Kidney epithelial cell (primary cell): ENCODE measurements at places on chromosomes 11 and 22. TPM values are rescaled to one million over a fixed set of nuclear protein-coding genes. Genes with fewer than 3 reads are reported as not detected.

Gene POU2AF1
- total RNA-seq, result not detected in 2 replicates

DNA sequence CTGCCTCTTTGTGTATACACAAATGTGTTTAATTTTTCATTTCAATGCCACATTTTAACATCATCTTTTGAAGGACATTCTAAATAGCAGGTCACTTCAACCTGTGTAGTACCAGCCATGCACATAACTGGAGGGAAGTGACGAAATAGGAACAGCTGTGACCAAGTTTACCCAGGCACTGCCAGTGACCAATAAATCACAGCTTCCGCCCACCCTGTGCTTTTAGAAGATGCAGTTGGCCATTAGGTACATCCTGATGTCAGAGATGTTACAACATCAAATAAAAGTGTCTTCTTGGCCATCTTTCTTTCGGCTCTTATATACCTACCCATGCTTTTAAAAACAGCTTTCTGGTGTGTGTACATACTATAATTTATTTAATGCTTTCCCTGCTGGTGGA lies 7.8 kb downstream of the LDLRAD3 start:
- DNase-seq, result no peak

- DNase-seq, result no peak
Measured at GRCh38 chr22:22691716-22692701, 47.6 kb downstream of the GGTLC2 start.

DNA sequence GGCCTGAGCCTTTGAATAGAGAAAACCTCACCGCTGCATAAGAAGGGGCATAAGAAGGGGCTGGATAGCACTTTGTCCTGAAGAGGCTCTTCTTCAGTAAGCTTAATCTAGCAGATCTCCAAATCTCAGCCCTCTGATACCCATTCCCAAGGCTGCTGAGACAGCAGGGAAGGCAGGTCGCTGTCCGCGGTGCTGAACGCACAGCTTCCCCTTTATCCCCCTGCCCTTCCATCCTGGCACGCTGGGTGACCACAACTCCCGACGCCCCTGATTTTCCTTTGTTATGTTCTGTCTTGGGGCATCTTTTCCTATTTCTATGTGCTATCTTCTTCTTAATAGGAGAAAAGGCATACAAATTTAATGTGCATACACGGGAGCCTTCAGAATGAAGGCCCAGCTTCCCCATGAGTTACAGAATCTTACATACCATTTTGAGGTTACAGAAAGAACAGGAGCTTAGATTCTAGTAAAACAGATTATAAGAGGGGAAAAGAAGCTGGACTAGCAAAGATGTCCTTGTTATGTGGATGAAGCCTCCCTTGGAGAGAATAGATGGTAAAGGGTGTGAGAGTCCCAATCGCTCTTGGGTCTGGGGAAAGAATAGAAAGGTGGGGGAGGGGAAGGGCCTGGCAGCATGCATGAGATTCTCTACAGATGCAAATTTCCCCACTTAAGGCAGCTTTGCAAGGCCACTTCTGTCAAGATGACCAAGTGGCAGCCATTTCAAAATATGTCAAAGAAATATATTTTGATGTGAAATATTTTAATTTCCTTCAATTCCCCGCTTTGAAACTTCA lies 5.7 kb upstream of the SULT4A1 start:
- peak; percentile 18 for DNase-seq

DNA sequence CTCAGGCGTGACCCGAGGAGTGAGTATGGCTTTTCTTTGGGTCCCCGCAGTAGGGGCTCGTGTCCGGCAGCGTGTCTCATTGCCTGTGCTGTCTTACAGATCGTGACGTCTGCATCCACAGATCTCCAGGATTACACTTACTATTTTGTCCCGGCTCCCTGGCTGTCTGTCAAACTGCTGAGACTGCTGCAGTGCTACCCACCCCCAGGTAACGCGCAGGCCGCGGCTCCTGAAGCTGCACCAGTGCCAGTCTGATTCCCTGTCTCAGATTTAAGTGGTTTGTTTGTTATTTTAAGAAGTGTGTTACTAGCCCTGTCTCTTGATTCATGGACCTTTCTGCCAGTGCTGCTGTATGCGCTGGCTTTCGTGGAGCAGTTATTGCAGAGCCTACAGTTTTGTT lies 52.0 kb downstream of the MUC6 start:
- DNase-seq, result no peak

Gene EP300
- 37.4 and 58.2 TPM in 2 replicates for total RNA-seq

GRCh38 chr11:123473941-123474677 lies 44.0 kb downstream of the GRAMD1B start:
- no peak for DNase-seq

Gene HBG1
- total RNA-seq, result not detected in 2 replicates

DNA sequence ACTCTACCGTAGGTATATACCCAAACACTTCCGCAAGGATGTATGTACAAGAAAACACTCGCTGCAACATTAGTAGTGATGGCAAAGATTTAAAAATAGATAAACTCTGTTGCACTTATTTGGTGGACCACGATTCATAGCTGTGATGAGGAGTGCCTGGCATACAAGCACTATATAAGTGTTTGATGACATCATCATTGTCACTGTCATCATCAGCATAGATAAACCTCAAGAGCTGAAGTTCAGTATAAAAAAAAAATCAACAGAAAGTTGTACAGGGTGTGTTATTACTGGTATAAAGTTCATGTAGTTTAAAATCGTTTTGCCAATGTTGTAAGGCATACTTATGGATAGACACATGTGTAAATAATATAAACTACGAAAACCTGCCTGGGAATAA lies 24.0 kb upstream of the NUP50 start:
- no peak for DNase-seq

DNA sequence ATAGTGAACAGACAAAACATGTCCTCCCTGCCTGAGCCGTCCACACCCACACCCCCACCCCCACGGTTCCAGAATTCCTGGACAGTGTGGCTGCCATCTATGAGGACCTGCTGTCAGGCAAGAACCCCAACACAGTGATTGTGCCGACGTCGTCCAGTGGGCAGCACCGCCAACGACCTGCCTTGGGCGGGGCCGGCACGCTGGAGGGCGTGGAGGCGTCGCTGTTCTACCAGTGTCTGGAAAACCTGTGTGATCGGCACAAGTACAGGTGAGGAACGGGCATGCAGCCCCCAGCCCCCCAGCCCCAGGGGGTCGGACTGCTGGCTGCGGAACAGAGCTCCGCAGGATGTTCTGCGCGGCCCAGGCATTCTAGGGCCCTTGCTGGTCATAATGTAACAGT lies 19.7 kb downstream of the ARFGAP2 start:
- no peak for DNase-seq

GRCh38 chr11:43067681-43068080 lies 244.1 kb upstream of the API5 start:
- no peak for DNase-seq

Gene IRF7
- total RNA-seq, result 60.2 and 78.7 TPM in 2 replicates

DNA sequence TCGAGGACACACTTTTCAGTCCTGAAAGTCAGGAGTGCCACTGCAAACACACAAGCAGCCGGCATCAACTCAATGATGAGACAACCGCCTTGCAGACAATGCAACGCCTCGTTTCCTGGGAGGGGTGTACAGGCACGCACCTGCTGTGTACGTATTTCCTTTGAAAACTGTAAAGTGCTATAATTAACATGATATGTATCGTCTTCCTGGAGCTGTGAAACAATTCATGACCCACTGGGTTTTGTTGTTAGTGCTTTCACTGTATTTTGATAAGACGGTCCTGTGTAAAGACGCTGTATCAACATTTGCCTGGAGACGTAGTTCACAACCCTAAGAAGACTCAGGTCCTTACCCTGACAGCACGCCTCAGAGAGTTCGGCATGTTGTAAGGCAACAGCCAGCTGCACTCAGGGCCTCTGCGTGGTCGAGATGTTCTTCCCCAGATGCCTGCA lies 105.7 kb upstream of the ANO1 start:
- no peak for DNase-seq

Gene NELL1
- 0.14 and 0.17 TPM in 2 replicates for total RNA-seq

DNA sequence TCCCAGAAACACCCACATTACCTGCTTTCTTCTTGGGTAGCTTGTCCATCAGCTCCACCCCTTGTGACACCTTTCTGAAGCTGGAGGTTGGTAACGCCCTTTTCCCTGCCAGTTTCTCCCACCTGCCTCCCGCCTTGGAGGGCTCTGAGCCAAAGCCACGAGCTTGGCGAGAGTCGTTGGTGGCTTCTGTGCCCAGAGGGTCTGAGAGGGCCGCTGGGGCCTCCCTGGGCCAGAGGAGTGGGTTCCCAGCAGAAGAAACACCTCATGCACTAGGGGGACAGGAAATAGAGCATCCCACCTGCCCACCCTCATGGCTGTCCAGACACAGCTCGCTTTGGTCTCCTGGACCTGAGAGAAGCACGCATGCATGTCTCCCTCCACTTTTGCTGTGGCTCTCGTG lies 37.9 kb downstream of the B3GAT1 start:
- no peak for DNase-seq

Gene ALDH3B2
- 0.07 and 0.13 TPM in 2 replicates for total RNA-seq

- DNase-seq, result no peak
Measured at GRCh38 chr11:12215181-12215593, 104.8 kb downstream of the MICAL2 start.

Gene THY1
- 5.4 and 9.7 TPM in 2 replicates for total RNA-seq

GRCh38 chr22:40498420-40499208 lies 128.2 kb downstream of the SGSM3 start:
- peak; percentile 94 for DNase-seq

Gene SLC17A6
- total RNA-seq, result not detected in 2 replicates

- DNase-seq, result no peak
Measured at GRCh38 chr22:29062286-29062821, 723 bp upstream of the C22orf31 start.

Gene C11orf87
- total RNA-seq, result not detected in 2 replicates

Gene MMP7
- 312 and 333 TPM in 2 replicates for total RNA-seq

DNA sequence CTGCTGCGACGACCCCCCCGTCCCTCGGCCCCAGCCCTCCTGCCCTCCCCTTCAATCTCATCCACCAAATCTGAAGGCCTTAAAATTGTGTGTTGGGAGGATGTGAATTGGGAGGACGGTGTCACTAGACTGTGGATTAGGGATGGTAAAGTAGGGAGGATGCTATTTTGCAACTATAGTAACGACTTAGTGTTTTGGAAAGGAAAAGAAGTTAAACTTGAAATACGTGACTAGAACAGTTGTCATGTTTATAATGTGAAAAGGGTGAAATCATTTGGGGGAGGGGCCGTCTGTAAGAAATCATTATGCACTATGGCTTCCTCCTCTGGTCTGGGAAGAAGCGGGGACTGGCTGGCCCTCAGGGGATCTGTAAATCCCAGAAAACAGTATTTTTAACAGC lies 43.4 kb upstream of the NNMT start:
- no peak for DNase-seq

DNA sequence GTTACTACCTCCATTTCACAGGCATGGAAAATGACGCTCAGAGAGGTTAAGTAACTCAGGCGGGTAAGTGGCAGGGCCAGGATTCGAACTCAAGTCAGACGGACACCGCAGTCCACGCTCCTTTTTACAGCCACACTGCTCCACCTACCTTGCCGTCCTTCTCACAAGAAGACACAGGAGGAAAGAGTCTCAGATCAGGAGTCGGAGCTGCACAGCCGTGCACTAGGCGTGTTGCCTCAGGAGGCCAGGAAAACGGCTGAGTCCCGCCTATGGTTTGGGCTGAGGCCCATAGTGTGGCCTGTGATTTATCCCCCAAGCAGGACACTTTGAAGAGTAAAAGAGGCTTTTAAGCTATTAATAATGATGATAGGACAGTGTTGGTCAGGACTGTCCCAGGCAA lies 44.7 kb upstream of the CD5 start:
- DNase-seq, result no peak

GRCh38 chr22:28441720-28442263 lies 237.8 kb downstream of the TTC28 start:
- DNase-seq, result no peak

Gene OR51B2
- not detected in 2 replicates for total RNA-seq

GRCh38 chr11:69035150-69035945 lies 13.4 kb upstream of the TPCN2 start:
- DNase-seq, result no peak

Gene NAALAD2
- total RNA-seq, result 0.27 and 0.88 TPM in 2 replicates

- DNase-seq, result no peak
Measured at GRCh38 chr11:134098566-134099184, 29.8 kb downstream of the JAM3 start.

DNA sequence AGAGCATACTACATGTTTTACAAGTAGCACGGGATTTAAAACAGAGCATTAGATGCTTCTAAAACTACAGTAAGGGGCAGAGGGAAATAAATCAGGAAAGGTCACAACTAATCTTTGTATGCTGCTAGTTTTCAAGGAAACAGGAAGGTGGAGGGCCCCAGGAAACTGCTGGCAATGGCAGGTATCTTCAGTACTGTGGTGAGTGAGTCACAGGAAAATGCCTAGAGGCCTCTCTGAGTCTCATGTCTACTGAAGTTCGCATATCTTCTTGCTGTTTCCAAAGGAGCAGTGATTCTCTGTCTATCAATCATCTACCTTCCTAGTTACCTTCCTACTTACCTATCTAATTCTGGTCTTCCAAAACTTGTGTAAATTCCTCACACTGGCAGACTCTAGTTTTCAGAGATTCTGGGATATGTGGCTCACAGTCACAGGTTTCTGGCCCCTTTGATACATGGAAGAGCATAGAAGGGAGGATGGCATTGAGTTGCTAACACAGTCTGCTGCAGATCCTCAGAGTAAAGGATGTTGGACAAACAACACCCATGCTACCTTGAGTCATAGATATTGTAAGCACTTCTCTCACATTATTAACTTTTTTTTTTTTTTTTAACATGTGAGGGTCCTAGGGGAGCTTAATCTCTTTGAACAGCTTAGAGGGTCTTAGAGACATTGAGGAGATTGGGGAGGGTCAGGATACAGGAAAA lies 58.8 kb upstream of the SYN3 start:
- DNase-seq, result no peak

Gene HOATZ
- not detected in 2 replicates for total RNA-seq

Gene C1QTNF5
- 2.9 and 6.2 TPM in 2 replicates for total RNA-seq

DNA sequence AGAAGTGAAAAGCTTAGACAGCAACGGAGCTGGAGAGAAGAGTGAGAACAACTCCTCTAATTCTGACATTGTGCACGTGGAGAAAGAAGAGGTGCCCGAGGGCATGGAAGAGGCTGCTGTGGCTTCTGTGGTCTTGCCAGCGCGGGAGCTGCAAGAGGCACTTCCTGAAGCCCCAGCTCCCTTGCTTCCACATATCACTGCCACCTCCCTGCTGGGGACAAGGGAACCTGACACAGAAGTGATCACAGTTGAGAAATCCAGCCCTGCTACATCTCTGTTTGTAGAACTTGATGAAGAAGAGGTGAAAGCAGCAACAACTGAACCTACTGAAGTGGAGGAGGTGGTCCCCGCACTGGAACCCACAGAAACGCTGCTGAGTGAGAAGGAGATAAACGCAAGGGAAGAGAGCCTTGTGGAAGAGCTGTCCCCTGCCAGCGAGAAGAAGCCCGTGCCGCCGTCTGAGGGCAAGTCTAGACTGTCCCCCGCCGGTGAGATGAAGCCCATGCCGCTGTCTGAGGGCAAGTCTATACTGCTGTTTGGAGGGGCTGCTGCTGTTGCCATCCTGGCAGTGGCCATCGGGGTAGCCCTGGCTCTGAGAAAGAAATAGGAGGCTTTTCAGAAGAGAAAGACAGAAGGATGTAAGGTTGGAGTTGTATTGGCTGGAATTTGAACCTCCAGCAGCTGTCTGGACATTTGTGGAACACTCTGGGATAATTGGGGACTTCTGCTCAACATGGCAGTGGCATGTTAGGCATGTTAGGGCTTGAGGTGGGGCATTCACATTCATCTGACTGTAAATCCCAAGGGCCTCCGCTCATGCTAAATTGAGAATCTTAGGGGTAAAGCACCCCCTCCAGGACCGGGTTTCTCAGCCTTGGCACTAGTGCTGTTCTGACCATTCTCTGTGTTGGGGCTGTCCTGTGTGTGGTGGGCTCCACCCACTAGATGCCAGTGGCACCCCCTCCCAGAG lies 47.1 kb downstream of the BID start:
- DNase-seq, result no peak

Gene OMP
- total RNA-seq, result not detected in 2 replicates
